ENCODE measurements at places on chromosomes 3 and 15.

GRCh38 chr3:173976281-173976680, 578.7 kb downstream of the NLGN1 start:
- DNase-seq, result no peak

- no peak for DNase-seq
Measured at GRCh38 chr3:25697553-25697952, 32.8 kb upstream of the TOP2B start.

DNA sequence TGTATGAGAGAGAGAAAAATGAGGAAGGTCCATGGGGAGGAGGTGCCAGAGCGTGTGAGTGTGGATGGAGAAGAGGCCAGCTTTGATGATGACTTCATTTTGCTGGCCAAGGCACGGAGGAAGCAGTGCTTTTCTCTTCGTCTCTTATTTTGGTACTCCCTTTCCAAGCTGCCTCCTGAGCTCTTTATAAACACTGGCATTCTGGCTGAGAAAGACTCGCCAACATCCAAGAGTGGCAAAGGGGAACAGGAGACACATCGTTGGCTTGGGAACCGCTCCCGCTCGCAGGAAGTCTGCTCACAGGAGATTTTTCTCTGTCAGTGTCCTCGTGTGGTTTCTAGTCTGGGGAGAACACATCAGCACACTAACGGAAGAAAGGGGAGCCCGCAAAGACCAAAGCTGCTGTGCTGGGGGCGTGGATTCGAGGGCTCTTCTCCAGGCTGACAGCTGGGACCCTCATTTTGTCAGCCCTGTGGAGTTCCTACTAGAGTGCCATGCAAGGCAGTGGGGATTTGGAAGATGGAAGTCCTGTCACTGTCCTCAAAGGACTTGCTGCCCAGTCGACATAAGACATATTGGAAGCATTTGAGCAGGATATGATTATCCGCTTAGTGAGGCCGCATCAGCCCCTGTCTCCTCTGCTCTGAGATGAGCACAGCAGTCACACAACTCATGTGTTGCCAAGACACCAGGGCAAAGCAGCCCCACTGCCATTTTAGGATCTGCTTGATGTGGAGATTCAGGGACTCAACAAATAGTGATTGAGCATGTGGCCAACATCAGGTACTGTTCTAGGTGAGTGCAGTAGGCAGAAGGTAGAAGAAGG, 8.0 kb upstream of the SEMA4B start:
- DNase-seq, result no peak

DNA sequence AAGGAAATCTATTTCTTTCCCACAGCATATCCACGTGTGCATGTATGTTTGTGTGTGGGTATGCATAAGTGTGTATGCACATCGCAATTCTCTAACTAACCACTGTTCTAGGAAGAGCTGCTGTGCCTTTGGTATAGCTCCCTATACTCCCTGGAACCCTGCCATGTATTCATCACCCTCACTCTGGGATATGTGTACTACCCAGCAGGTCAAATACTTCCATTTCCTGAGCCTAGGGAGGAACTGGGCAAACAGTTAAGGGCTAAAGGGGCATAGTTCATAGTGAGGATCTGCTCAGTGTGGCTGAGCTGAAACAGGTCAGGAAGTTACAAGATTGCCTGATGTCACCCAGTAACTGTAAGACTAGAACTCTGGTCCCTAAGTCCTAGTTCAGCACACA, 260.4 kb downstream of the RPLP1 start:
- DNase-seq, result no peak

DNA sequence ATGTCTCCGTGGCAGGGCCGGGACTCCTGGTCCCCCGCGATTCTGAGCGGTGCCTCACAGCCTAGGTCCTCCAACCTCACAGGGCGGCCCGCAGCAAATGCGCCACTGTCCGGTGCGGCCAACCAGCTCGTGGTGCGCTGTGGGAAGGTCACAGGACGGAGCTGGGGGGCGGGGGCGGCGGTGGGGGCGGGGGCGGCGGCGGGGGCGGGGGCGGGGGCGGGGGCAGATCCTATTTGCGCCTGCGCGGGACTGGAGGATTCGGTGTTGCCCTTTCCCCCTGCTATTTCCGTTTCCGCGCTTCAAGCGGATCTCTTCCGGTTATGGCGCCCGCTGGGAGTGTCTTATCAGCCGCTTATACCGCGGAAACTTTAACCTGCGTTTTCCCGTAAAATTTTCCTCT, 106.7 kb upstream of the SNRPN start:
- DNase-seq, result peak; percentile 13

GRCh38 chr3:4751502-4752101, 227.6 kb upstream of the BHLHE40 start:
- no peak for DNase-seq

Measured in natural killer cell (primary cell).